Calu3 (cell line): ENCODE measurements at places on chromosomes 2 and 18.

GRCh38 chr2:21030983-21031968, 12.6 kb downstream of the APOB start:
- no peak for DNase-seq

- peak; percentile 34 for DNase-seq
Observed at GRCh38 chr2:10486601-10487079, 38.5 kb upstream of the ODC1 start.

GRCh38 chr2:191854382-191855372, 7.8 kb upstream of the CAVIN2 start:
- no peak for DNase-seq

DNA sequence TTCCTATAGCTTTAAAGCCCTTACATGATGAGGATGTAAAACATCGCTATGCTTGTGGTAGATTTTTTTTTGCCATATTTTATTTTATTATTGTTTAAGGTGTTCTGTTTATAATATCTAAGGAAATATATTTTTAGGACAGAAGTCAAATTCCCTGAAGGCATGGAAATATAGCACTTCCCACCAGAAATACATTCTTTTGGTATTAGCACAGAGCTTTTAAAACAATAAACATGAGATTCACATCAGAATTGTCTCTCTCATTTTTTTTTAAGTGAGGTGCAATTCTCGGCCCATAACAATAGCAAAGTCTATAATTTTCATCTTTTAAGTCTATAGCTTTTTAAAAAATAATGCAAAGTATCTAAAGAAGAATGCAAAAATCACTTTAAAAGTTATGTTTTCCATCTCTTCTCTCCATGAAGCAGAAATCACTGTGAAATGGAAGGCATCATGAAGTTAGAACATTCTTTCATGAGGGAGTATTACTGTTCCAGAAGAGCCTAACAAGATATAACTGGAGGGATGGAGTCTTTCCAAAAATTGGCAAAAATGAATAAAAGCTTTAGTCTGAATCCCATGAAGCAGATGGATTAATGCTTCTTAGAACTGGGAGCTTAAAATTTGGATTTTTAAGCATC, 283.6 kb upstream of the TRIB2 start:
- DNase-seq = no peak

- DNase-seq = no peak
Observed at GRCh38 chr2:9063023-9063606, 59.6 kb upstream of the MBOAT2 start.

- no peak for DNase-seq
Observed at GRCh38 chr2:240494194-240494793, 58.8 kb downstream of the GPC1 start.

DNA sequence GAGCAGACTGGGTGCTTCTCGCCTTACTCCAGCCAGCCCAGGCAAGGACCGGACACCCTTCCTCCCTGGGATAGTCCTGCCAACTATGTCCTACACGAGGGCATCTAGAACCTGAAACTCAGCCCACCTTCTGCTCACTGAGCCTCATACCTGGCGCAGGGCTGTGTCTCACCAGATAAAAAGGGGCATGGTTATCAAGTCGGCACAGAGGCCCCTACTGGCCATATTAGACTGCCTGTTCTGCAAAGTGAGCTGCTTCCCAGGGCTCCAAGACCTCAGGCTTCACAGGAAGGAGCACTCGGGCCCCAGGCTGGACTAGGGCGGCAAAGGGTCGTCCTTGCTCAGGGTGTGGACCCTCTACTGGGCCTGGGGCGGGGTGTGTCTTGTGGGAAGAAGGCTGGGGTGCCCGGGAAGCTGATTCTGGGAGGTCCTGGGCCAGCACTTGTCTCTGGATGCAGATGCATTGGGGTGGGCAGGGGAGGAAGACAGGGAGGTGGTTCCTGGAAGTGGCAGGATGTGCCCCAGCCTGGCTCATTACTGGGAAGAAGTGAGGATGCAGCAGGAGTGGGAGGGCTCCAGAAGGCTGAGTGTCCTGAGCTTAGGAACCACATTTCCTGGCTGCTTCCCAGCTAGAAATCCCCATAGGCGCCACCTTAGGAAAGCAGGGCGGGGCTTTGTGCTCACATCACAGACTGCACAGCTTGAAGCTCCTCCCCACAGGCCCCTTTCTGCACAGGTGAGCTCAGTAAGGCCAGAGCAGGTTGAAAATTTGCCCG, 19.6 kb downstream of the EHD3 start:
- DNase-seq = no peak

GRCh38 chr2:127853671-127854070, 4.3 kb downstream of the POLR2D start:
- no peak for DNase-seq

DNA sequence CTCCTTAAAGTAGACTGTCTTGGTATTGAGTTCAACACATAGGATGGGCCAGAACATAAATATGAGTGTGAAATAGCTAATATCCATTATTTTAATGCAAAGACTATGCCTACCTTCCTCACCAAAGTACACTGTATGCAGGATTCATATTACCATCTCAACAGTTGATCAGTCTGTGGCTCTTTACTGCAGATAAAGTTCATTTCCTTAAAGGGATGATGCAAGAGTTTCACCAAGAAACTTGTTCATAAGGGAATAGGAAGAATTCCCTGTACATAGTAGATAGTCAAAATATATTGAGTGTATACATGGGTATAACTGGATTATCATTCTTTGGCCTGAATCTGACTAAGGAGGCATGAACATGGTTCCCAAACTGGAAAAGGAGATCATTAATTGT, 35.0 kb downstream of the MARS2 start:
- no peak for DNase-seq

- DNase-seq = no peak
Observed at GRCh38 chr2:72788756-72789155, 37.1 kb downstream of the EXOC6B start.

DNA sequence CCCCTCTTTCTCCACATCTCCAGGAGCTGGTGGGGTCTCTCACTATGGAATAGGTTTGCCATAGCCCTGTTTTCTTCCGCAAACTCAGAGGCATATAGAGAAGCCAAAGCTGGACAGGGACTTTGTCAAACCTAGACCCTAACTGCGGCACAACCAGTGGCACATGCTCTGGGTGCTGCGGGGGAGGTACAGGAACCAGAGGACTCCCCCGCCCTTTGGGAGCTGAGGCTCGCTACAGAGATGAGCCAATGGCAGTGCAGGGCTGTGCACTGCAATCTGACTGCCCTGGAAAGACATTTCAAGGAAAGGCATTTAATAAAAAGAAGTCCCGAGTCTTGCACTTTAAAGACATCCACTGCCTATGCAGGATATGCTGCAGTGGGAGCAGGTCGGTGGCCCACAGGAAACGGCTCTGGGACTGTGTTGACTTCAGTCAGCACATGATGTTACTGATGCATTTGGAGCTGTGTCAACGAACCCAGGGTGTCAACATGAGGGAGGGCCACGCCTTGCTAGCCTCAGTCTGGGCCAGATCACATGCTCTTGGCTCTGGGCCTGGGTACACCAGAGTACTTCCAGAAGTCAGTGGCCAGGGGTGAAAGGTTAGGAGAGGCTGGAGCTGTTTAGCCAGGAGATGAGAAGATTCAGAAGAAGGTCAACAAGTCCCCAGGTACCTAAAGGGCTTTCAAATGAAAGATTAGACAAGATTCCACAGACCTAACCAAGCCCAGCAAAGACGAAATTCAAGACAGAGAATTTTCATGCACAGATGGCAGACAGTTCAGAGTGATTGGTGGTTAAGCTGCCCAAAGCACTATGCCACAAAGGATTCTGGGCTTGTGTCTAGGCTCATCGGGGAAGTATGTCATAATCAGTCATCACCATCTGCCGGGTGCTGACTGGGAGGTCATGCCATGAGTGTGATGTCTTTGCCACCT, 8.2 kb downstream of the SLC35F6 start:
- peak; percentile 30 for DNase-seq

DNA sequence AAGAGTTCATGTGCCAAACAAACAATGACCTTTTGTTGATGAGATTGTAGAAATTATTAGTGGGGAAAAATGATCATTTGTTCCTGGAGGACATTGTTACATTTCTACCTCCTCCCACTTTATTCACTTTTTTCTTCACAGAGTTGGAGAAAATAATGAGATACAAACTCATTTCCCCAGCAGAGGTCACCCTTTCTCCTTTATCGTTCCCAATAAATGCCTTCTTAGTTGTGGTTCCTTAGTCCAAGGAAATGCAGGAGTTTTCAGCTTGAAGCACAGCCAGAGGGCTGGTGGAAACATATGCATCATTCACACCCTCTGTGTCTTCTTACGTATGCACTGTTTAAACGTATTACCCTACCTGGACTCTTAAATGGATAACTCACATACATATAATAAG, 108.8 kb downstream of the SLC4A3 start:
- DNase-seq = peak; percentile 54

DNA sequence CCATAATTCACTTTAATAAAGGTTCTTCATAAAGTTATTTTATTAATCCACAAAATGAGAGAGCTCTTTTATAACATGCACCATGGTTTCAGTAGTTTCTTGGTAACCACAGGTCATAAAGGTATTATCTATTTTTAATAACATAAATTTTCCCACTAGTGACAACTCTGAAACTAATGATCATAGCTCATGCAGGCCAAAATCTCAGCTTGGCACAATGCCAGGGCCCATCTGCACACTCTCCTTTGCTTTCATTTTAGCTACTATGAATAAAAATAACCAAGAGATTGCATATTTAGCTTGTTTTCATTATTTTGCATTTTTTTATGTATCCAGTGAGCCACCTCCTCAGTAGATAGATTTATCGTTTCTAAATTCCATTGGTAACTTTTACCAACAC, 691.8 kb upstream of the CHAC2 start:
- no peak for DNase-seq

DNA sequence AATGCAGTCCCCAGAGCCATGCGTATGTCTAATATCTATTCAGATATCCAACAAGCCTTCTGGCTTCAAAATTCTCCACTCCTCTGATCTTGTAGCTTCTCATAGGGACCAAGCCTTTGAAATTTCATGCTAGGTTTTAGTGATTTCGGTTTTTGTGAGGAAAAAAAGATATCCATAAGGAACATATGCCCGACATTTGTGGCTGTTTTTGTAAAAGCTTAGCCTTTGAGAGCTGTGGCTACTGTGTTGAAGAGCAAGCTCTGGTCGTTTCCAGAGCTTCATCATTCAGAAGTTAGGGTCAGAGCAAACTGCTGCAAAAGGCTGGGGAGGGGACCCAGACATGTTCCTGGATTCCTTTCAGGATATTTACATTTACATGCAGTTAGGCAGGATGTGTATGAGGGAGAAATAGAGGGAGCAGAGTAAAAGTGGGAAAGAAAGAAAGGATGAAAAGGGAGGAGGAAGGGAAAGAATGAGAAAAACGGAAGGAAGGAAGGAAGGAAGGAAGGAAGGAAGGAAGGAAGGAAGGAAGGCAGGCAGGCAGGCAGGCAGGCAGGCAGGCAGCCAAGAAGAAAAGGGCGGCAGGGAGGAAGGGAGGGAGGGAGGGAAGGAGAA, 70.2 kb downstream of the NCKAP5 start:
- DNase-seq = no peak

GRCh38 chr18:55879331-55879730, 291.3 kb upstream of the TCF4 start:
- no peak for DNase-seq

- DNase-seq = no peak
Observed at GRCh38 chr18:43705850-43706249, 428.6 kb upstream of the SYT4 start.

DNA sequence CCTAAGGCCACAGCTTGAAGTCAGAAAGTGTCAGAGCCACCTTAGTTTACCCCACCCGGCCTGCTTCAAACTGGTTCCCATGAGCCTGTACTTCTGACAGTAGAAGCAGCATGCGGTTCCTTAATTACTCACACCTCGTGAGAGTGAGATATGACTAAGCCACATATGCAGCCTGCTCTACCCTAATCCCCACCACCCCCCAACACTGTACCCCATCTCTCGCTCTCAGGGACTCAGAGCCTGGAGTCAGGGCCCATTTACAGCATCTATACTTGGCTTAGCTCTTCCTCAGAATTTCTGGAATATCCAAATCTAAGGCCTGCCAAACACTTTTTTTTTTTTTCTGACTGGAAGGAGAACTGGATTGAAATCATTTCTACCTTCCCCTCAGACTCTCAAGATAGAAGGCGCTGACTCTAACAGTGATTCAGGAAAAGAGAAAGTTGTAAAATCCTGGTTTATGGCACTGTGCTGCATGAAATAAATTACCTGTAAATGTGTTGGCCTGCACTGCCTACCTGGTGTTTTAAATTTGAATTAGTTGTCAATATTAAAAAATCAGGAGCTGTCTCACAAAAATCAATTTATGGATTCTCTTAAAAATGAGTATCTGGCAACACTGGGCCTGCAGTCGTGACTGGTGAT, 360.0 kb downstream of the RND3 start:
- DNase-seq = no peak

GRCh38 chr2:207219081-207219630, 53.4 kb upstream of the KLF7 start:
- no peak for DNase-seq

DNA sequence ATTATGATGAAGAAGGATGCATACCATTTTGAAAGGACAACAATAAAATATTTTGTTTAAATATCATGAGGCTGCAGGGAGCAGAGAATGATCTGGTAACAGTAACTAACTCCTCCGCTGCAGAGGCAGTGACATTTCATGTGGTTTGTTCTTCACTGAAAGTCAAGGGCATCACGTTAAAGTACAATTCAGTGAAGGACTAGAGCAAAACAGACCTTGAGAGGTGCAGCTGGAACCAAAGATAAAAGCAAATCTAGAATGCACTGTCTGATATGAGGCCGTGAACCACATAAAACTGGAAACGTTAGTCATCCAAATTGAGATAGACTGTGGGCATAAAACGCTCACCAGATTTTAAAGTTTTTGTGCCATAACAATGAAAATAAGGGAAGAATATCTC, 522.9 kb upstream of the TNP1 start:
- DNase-seq = no peak

DNA sequence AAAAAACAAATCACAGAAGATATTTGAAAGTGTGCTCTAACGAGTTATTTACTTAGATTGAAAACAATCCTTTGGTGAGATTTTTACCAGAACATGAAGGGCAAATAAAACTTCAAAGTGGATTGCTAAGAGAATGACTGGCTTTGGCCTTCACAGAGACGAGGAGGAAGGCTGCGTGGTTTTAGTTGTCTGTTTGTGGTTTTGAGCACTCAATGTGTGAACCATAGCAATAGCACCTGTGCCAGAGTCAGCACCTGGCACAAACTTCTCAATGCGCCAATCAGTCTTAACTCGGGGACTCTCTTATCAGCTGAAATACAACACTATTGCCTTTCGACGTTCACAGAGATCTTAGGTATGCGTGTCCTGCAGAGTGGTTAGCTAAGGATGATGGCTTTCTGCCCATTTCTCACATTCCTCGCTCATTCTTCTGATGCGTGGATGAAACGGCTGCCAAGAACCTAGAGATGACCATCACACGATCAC, 70.0 kb downstream of the MBP start:
- no peak for DNase-seq

GRCh38 chr18:5207471-5208150, 10.6 kb upstream of the AKAIN1 start:
- DNase-seq = no peak

- DNase-seq = no peak
Observed at GRCh38 chr2:8298783-8299182, 383.1 kb upstream of the ID2 start.

- DNase-seq = no peak
Observed at GRCh38 chr2:204365811-204366210, 179.5 kb upstream of the PARD3B start.

- no peak for DNase-seq
Observed at GRCh38 chr2:237056287-237056875, 29.3 kb upstream of the COPS8 start.

GRCh38 chr2:12605366-12605765, 111.4 kb upstream of the TRIB2 start:
- no peak for DNase-seq

GRCh38 chr2:233380132-233380895, 26.0 kb downstream of the DGKD start:
- DNase-seq = no peak

- no peak for DNase-seq
Observed at GRCh38 chr2:84727315-84727714, 153.6 kb downstream of the TRABD2A start.
